ENCODE measurements at places on chromosomes 16 and 17. TPM values are rescaled to one million over a fixed set of nuclear protein-coding genes. Genes with fewer than 3 reads are reported as not detected.

DNA sequence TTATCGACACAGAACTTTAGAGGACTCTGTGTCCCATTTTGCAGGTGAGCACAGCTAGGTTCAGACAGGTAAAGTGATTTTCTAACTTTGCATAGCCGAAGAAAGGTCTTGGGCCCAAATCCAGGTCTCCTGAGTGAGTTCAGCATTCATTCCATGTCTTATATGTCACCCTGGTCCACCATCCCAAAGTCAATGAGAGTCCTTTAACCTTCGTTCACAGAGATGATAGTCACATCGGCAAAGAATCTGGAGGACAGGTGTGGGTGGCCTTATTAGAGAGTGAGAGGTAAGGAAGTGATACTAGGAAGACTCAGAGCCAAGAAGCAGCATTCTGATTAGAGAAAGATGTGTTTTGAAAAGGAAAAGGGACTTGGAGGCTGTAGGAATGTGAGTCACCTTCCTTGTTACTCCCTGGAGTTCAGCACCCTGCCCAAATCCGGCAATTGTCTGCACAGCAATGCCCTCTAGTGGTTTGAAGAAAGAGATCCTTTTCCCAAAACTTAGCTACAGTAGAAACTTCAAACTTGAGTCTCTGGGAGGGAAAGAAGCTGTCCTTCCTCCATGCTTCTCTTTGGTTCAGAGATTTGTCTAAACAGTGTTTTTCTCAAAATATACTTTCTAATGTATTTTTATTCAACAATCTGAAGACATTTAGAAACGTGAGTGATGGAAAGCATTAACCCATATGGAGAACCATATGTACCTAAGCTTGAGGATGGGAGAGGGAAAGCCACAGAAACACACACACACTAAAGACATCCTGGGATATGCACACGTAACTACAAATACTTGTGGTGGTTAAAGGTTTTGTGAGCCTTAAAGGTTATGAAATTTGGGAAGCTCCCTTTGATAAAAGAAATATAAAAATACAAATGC, 96.4 kb upstream of the SHISA6 start:
- no peaks in the 10 kb centered on the region for H3K27me3 ChIP-seq
- no peak overlapping the region for H3K4me3 ChIP-seq
- H3K27ac ChIP-seq, result no peak overlapping the region
- H3K36me3 ChIP-seq, result no peaks in the 10 kb centered on the region
- no peaks in the 10 kb centered on the region for H3K4me1 ChIP-seq

DNA sequence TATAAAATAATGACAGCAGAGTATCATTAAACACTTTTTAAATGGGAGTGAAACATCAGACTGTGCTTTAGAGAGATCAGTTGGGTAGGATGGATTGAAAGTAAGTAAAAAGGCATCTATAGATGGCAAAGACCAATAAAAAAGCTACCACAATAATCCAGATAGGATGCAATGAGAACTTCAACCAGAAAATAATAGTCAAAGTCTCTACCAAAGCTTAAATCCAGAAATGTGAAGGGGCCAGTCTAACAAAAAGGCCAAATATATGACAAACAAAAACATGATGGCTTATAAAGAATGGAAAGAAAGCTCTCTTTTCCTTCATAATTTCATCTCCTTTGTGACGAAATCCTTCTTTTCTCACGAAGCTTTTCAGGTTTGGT, 12.3 kb downstream of the KANSL1 start:
- peaks cover 27% of the 10 kb centered on the region for H3K4me1 ChIP-seq
- H3K4me3 ChIP-seq, result no peak overlapping the region
- no peak overlapping the region for H3K27ac ChIP-seq
- no peak for DNase-seq
- no peaks in the 10 kb centered on the region for H3K36me3 ChIP-seq

KRT25 gene
- total RNA-seq, result not detected

- no peak for DNase-seq
- H3K4me1 ChIP-seq, result no peaks in the 10 kb centered on the region
- H3K36me3 ChIP-seq, result no peaks in the 10 kb centered on the region
- no peaks in the 10 kb centered on the region for H3K27me3 ChIP-seq
- H3K4me3 ChIP-seq, result no peak overlapping the region
Observed at GRCh38 chr17:80631142-80632045, 86.8 kb downstream of the RPTOR start.

PDILT gene
- not detected for total RNA-seq

DNA sequence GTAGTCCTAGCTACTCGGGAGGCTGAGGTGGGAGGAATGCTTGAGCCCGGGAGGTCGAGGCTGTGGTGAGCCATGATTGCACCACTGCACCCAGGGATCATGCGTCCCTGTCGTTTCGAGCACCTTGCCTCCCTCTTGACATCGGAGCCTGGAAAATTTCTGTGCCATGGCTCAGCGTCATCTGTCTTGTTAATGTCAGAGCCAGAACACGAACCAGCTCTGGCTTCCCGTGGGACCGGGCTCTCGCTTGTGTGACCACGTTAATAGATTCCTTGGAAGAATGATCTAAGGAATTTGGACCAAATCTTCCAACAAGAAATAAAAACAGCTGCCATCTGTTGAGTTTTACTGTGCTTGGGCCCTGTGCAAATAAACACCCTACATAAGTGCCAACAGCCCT, 117.7 kb downstream of the ABCC1 start:
- H3K27me3 ChIP-seq, result no peaks in the 10 kb centered on the region
- H3K27ac ChIP-seq, result peak overlapping the region; percentile 79
- no peak overlapping the region for H3K4me3 ChIP-seq
- peaks cover 8% of the 10 kb centered on the region for H3K4me1 ChIP-seq

DNA sequence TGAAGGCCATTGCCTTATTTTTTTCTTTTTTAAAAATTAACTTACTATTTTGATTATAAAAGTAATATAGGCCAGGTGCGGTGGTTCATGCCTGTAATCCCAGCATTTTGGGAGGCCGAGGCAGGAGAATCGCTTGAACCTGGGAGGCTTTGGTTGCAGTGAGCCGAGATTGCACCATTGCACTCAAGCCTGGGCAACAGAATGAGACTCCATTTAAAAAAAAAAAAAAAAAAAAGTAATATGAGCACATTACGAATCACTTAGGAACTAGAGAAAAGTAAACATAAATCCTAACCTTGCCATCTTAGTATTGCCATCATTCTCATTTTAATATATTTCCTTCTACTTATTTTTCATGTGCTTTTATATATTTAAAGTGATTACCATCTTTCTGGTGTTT, 12.9 kb upstream of the TACO1 start:
- H3K4me1 ChIP-seq, result no peaks in the 10 kb centered on the region
- H3K27ac ChIP-seq, result no peak overlapping the region
- no peak for DNase-seq
- no peak overlapping the region for H3K4me3 ChIP-seq

DNA sequence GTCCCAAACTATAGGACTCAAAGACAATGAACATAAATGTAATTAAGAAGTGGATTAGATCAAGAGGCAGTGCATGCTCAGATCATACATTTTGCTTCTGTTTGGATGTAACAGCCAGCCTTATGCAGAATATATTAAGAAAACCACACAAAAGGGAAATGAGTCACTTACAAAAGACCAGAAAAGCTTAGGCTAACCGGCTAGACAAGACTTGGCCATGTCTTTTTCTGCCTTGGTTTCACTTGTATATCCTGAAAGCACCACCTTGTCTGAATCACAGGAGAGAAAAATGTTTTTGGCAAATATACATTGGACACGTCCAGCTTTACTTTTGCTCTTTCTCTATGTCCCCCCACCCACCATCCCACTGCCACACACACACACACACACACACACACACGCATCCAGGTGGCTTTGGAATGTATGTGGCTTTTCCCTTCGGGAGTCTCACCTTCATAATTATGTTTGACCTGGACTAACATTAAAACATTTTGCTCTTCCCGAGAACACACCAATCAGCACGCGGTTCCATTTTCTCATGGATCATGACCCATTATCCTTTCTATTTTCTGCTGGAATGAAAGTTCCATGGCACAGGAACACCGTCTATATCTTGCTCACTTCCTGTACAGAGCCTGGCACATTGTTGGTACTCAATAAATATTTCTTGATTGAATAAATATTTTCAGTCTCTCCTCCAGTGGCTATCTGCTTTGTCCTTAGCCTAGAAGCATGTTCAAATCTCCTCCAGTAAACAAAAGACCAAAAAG, 64.6 kb downstream of the CDK5R1 start:
- DNase-seq, result no peak
- no peaks in the 10 kb centered on the region for H3K27me3 ChIP-seq
- H3K27ac ChIP-seq, result no peak overlapping the region
- no peak overlapping the region for H3K4me3 ChIP-seq
- no peaks in the 10 kb centered on the region for H3K36me3 ChIP-seq

- peaks cover 20% of the 10 kb centered on the region for H3K4me1 ChIP-seq
- no peaks in the 10 kb centered on the region for H3K36me3 ChIP-seq
- H3K27me3 ChIP-seq, result peaks cover 2% of the 10 kb centered on the region
- H3K27ac ChIP-seq, result no peak overlapping the region
Observed at GRCh38 chr16:2462031-2462866, 2.3 kb downstream of the TEDC2 start.

DNA sequence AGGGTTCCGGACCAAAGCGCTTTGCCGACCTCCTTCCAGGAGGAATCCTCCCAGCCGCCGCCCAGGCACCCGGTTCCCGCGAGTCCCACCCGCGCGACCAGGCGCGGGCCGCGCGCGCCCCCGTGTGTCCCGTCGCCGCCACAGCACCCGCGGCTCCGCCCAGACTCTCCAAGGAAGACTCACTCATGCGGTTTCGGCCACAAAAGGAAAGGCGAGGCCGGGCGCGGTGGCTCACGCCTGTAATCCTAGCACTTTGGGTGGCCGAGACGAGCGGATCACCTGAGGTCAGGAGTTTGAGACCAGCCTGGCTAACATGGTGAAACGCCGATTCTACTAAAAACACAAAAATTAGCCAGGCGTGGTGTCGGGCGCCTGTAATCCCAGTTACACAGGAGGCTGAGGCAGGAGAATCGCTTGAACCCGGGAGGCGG, 3.5 kb upstream of the PKMYT1 start:
- peaks cover 11% of the 10 kb centered on the region for H3K27me3 ChIP-seq
- no peaks in the 10 kb centered on the region for H3K36me3 ChIP-seq
- peak; percentile 89 for DNase-seq

DNA sequence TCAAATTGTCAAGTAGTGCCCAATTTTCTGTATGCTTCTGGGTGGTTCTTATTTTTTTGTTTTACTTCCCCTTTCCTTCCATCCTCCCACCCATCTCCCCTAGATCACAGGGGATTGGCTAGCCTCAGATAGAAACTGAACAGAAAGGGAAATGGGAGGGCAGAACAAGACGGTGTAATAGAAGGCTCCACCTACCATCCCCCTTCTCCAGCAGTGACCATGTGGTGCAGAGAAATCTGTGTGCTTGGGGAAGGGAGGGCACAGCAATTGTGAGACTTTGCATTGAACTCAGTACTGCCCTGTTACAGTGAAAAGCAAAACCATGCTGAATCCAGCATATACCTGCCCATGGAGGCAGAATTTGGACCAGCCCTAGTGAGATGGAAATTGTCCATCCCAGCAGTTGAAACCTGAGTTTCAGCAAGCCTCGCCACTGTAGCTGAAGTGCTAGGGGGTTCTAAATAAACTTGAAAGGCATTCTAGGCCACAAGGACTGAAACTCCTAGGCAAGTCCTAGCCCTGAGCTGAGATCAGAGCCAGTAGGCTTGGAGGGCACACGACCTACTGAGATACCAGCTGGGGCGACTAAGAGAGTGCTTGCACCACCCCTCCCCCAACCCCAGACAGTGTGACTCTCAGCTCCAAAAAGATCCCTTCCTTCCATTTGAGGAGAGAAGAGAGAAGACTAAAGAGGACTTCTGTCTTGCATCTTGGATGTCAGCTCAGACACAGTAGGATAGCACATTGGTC, 5.2 kb downstream of the SLFN11 start:
- H3K4me1 ChIP-seq, result no peaks in the 10 kb centered on the region
- no peak overlapping the region for H3K4me3 ChIP-seq
- no peak overlapping the region for H3K27ac ChIP-seq
- no peaks in the 10 kb centered on the region for H3K36me3 ChIP-seq
- H3K27me3 ChIP-seq, result peaks cover 19% of the 10 kb centered on the region

- no peaks in the 10 kb centered on the region for H3K36me3 ChIP-seq
- DNase-seq, result no peak
- no peak overlapping the region for H3K27ac ChIP-seq
- no peaks in the 10 kb centered on the region for H3K4me1 ChIP-seq
- H3K27me3 ChIP-seq, result no peaks in the 10 kb centered on the region
Observed at GRCh38 chr17:11780621-11781020, 182.4 kb downstream of the DNAH9 start.

PLXDC1 gene
- 26.2 TPM for total RNA-seq

GRCh38 chr17:75404223-75404730, 1.2 kb downstream of the GRB2 start:
- peak overlapping the region; percentile 97 for H3K27ac ChIP-seq
- peak; percentile 76 for DNase-seq
- peaks cover 12% of the 10 kb centered on the region for H3K4me1 ChIP-seq
- no peaks in the 10 kb centered on the region for H3K27me3 ChIP-seq
- H3K4me3 ChIP-seq, result peak overlapping the region; percentile 93

DNA sequence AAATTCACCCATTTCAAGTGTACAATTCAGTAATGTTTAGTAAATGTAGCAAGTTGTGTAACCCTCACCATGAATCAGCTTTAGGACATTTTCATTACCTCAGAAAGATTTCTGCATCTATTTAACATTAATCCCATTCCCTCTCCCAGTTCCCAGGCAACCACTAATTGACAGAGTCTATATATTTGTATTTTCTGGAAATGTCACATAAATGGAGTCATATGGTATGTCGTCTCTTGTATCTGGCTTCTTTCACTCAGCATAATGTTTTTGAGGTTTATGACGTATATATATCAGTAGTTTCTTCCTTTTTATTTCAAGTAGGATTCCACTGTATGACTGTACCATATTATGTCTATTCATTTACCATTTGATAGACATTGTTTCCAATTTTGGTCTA, 199.8 kb downstream of the CYB561 start:
- no peaks in the 10 kb centered on the region for H3K36me3 ChIP-seq
- H3K27me3 ChIP-seq, result no peaks in the 10 kb centered on the region
- H3K4me3 ChIP-seq, result no peak overlapping the region
- no peaks in the 10 kb centered on the region for H3K4me1 ChIP-seq

SKAP1 gene
- total RNA-seq, result 4.9 TPM

- no peaks in the 10 kb centered on the region for H3K36me3 ChIP-seq
- no peak overlapping the region for H3K4me3 ChIP-seq
- peak overlapping the region; percentile 15 for H3K27ac ChIP-seq
- peaks cover 50% of the 10 kb centered on the region for H3K4me1 ChIP-seq
Observed at GRCh38 chr17:82551779-82552457, 32.4 kb downstream of the FOXK2 start.

GRCh38 chr17:27762527-27763305, 37.6 kb downstream of the NOS2 start:
- no peaks in the 10 kb centered on the region for H3K27me3 ChIP-seq
- H3K36me3 ChIP-seq, result no peaks in the 10 kb centered on the region
- no peak overlapping the region for H3K4me3 ChIP-seq

CCDC144A gene
- total RNA-seq, result 14.2 TPM

DNA sequence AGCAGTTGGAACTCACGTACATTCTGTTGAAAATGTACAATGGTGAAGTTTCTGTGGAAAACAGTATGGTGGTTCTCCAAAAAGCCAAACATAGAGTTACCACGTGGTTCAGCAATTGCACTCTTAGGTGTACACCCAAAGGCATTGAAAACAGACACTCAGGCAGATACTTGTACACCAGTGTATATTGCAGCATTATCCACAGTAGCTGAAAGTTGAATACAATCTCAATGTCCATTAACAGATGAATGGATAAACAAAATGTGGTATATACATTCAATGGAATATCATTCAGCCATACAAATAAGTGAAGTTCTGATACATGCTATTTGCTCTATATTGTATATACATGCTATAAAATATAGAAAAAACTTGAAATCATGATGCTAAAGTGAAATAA, 23.2 kb downstream of the TBX2 start:
- H3K36me3 ChIP-seq, result no peaks in the 10 kb centered on the region
- no peak overlapping the region for H3K4me3 ChIP-seq
- DNase-seq, result no peak
- H3K4me1 ChIP-seq, result no peaks in the 10 kb centered on the region
